ENCODE measurements at places on chromosomes 12 and 14.

- no peak for DNase-seq
Observed at GRCh38 chr12:19075711-19076340, 53.7 kb upstream of the PLEKHA5 start.

GRCh38 chr12:83408851-83409250 is 722.1 kb downstream of the TMTC2 start:
- DNase-seq: no peak

DNA sequence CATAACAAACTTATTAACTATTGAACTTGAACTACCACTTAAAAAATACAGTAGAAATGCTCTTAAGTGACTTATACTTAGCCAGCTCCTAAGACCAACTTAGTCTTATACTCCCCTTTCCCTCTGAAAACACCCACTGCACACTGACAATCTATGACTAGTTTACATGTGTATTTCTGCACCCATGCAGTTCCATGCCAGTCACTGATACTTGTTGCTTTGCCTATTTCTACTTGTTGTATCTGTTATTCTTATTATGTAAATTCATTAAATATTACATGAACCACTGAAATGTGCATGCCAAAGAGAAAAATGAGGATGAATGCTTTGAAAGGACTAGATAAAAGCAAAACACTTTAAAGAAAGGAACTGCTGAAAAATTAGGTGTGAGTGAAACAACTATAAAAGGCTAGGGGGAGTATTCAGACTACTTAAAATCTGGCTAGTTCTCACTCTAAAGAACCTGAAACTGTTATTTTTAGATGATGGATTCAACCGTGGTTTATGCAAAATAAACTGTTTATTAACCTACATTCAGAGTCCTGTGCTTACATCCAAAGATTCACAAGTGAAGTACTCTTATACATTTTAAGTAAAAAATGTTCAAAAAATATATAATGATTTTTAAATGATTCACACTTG is 74.7 kb downstream of the RPS6KA5 start:
- no peak for DNase-seq

GRCh38 chr12:89694542-89694941 is 14.1 kb downstream of the ATP2B1 start:
- no peak for DNase-seq

- no peak for DNase-seq
Observed at GRCh38 chr12:54932038-54932437, 52.5 kb downstream of the TESPA1 start.

DNA sequence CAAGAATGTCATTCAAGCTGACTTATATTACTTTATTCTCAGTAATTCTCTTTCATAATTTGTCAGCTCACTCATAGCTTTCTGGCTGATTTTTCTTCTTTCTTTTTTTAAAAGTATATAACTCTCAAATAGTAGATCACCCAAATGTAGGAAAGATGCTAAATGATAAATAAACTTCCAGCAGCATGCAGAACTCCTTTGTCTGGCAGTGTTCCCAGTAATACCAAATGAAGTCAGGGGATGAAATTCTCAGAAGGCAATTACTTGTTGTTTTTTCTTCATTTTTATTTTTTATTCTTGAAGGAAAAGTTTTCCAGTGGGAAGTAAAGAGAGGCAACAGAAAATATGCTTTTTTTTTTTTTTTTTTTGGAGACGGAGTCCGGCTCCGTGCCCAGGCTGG is 133.3 kb upstream of the SLCO1C1 start:
- no peak for DNase-seq

GRCh38 chr12:30701056-30701455 is 5.4 kb upstream of the IPO8 start:
- DNase-seq: no peak

GRCh38 chr14:69023035-69023434 is 43.9 kb upstream of the ACTN1 start:
- DNase-seq: no peak

- peak; percentile 37 for DNase-seq
Observed at GRCh38 chr14:64510825-64511671, 6.5 kb downstream of the ZBTB1 start.

- DNase-seq: no peak
Observed at GRCh38 chr12:42691991-42692557, 102.5 kb upstream of the PRICKLE1 start.

DNA sequence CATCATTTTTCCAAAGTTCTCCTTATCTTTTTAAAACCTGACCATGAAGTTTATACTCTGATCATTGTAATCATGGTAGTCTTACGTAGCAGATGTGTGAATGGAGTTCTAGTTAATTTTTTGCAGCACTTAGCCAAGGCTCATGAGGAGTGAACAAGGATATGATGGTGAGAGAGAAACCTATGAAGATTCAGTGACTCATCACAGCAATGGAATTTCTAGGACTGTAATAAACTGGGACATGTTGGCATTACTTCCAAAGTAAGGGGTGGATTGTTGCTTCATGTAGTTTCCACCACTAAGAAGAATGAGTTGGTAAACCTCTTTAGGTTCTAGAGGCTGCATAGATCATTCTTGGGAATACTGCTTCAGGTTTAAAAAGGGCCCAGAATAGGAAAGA is 102.7 kb downstream of the LRRIQ1 start:
- no peak for DNase-seq

DNA sequence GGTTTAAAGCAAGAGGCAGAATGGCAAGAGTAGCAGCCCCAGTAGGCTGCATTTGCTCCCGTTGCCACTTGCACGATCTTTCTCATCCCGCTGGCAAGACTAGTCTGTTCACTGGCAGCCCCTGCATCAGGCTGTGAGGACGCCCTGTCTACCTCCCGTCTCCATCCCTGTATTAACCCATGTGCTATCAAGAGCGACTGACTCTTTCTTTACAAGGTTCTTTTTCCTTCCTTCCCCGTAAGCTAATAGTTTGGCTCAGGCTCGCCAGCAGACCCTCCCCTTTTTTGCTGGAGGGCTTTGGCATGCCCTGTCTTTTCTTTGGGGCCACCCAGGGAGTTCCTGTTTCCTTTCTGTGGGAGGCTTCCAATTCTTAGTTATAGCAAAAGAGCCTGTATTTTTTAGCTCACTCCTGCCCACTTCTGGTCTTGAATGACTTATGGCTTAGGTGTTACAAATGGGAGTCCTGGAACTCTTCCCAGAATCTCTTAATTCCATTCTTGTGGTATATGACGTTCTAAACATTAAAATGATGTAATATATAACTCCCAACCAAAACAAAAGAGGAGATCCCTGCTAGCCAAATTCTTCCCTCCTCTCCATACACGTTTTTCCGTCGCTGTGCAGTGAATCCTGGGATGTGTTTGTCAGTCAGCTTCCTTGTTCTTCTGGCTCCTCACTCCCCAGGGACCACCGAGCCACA is 149.0 kb downstream of the PRKCH start:
- DNase-seq: no peak

GRCh38 chr14:61939776-61940175 is 177.6 kb downstream of the SNAPC1 start:
- DNase-seq: no peak

DNA sequence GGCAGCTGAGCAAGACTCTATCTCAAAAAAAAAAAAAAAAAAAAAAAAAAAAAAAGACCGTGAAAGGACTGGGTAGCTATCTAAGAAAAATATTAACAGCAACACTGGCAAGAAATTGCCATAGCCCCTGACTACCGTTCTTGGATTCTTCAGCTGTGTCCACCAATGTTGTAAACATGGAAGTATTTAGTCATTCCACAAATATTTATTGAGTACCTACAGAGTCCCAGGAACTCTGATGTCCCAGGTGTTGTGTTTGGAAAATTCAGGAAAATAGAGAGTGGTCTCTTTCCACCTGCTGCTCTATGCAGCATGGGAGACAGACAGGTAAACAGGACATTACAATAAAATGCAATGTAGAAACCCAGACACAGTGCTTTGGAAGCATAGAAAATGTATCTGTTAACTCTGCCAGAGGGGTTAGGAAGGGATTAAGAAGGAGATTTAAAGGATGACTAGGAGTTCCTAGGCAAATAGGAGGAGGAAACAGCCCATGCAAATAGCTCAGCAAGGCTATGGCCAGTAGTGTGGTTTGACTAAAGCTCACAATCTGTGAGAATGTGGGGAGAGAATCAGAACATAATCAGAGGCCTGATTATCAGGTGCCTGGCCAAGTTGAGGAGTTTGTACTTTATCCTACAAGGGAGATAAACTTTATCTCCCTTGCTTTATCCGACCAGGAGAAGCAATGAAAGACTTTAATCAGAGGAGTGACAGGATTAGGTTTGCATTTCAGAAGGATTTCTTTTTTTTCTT is 2.1 kb upstream of the DLST start:
- no peak for DNase-seq

All from progenitor cell of endocrine pancreas (in vitro differentiated cells).